ENCODE measurements at places on chromosomes 13 and 19.

DNA sequence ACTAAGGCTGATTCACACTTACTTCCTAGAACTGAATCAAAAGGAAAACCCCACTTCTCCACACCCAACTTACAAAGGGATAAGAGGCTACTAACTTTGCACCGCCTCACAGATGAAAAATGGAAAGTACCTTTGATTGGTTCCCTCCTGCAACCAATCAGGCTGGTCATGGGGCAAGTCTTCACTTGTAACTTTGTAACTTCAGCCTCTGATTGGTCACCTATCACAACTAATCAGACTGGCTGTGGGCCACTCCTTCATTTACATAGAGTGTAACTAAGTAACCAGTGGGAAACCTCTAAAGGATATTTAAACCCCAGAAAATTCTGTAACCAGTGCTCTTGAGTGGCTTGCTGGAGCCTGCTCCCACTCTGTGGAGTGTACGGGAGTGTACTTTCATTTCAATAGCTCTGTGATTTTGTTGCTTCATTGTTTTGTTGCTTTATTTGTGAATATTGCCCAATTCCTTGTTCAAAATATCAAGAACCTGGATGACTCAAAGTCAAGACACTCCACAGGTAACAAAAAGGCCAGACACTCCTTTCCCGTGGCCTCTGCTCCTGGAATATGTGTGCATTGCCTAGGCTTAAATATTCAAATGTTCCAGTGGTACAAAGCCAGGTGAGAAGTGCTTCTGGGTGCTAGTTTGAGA is 50.5 kb downstream of the RFC3 start:
- H3K36me3 ChIP-seq = peaks cover 3% of the 10 kb centered on the region
- no peak overlapping the region for H3K27ac ChIP-seq

GRCh38 chr13:99717959-99718674 is 216.8 kb downstream of the TM9SF2 start:
- no peak for DNase-seq
- no peak overlapping the region for H3K4me3 ChIP-seq
- H3K27ac ChIP-seq = no peak overlapping the region
- H3K27me3 ChIP-seq = no peaks in the 10 kb centered on the region

DNA sequence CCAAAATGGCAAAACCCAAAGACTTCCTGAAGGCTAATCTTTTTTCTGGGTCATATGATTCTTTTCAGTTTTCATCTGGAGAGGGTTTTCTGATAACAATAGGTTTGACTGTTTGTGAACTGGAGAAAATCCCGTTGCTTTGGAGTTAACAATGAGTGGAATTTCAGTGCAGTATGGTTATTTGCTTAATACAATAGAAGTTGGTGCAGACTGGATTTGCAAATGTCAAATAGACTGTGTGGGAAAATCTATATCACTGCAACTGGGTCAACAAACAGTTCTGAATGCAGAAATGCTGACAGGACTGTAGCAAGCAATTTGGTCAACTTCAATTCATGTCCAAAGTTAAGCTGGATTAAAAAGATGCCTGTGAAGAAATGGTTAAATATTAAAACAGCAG is 267.5 kb upstream of the ARGLU1 start:
- no peak overlapping the region for H3K27ac ChIP-seq
- H3K4me1 ChIP-seq = no peaks in the 10 kb centered on the region
- no peak for DNase-seq
- no peaks in the 10 kb centered on the region for H3K27me3 ChIP-seq
- H3K36me3 ChIP-seq = no peaks in the 10 kb centered on the region
- H3K4me3 ChIP-seq = no peak overlapping the region

DNA sequence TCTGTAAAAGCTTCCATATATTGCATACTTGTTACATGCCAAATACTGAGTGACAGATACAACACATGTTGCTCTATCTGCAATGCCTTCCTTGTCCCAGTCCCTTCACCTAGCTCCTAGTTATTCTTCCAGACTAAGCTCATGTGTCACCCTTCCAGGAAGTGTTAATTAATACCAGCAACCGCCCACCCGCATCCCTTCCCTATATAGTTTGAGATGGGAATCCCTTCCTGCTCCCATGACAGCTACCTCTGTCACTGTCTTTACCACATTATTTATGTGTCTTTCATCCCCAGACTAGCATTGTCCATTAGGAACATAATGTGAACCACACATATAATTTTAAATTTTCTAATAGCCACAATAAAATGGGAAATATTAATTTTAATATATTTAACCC is 49.5 kb upstream of the FRY start:
- no peak for DNase-seq

GRCh38 chr19:36149673-36150406 is 2.4 kb downstream of the COX7A1 start:
- DNase-seq = no peak
- peaks cover 14% of the 10 kb centered on the region for H3K4me1 ChIP-seq

DNA sequence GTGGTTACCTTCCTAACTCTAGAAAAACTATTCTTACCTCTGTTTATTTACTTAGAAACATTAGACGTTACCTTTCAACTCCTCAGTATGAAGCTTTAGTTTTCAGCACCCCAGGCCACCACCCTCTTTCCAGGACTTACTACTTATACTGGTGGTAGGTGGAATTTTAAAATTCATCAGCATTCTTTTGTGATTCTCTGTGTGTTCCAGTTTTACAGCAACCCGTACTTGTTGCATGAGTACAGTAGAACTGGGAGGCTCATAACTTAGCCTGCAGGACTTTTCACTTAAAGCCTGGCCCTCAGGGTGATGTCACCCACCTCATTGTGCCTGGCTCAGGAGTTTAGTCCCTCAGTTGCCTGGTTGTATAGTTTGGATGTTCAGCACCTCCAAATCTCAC is 49.4 kb upstream of the ALOX5AP start:
- peaks cover 10% of the 10 kb centered on the region for H3K4me1 ChIP-seq
- H3K27me3 ChIP-seq = peaks cover 34% of the 10 kb centered on the region
- no peak for DNase-seq
- no peaks in the 10 kb centered on the region for H3K36me3 ChIP-seq

- no peaks in the 10 kb centered on the region for H3K4me1 ChIP-seq
- H3K36me3 ChIP-seq = no peaks in the 10 kb centered on the region
- no peak for DNase-seq
- peaks cover 32% of the 10 kb centered on the region for H3K27me3 ChIP-seq
These were observed 396.9 kb downstream of the KCNRG start for GRCh38 chr13:50412046-50412617.

- peak overlapping the region; percentile 82 for H3K27ac ChIP-seq
- peak overlapping the region; percentile 26 for H3K4me3 ChIP-seq
- peaks cover 27% of the 10 kb centered on the region for H3K27me3 ChIP-seq
- DNase-seq = peak; percentile 27
- peaks cover 35% of the 10 kb centered on the region for H3K4me1 ChIP-seq
These were observed 15.1 kb upstream of the ATP11A start for GRCh38 chr13:112674412-112675365.

DNA sequence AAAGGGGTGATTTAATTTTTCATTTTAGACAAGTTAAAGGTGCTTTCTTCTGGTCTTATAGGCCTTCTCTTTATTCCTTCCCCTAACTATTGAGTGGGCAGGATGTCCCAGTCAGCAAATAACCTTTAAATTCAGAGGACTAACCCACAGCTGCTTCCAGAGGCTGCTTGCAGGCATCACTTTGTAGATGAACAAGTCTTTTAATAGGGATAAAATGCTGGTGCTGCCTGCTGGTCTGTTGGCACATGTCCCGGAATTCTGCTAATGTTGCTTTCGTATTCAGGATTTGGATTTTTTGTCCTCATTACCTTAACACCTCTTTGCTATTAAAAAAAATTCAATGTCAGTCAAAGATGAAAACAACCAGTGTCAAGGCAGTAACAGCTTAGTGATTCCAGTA is 132.7 kb upstream of the KL start:
- no peak overlapping the region for H3K27ac ChIP-seq
- H3K27me3 ChIP-seq = peaks cover 15% of the 10 kb centered on the region
- H3K36me3 ChIP-seq = peaks cover 4% of the 10 kb centered on the region
- H3K4me1 ChIP-seq = no peaks in the 10 kb centered on the region

DNA sequence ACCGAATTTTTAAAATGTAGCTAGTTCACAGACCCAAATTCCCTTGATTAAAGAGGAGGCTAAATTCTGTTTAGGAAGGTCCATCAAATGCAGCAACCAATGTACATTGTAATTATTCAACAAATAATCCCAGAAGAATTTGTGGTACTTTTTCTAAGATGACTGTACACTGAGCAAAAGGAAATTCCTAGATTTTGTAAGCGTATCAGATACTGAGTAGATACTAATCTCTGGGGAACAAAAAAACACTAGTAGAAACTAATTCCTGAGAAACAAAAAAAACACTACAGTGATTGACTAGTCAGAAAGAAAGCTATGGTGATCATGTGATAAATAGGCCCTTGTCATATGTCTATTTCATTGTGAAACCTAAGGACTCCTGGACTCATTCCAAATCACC is 246.1 kb downstream of the PCDH17 start:
- no peak for DNase-seq
- H3K36me3 ChIP-seq = no peaks in the 10 kb centered on the region
- H3K4me1 ChIP-seq = no peaks in the 10 kb centered on the region
- H3K27me3 ChIP-seq = no peaks in the 10 kb centered on the region

GRCh38 chr19:55383279-55384130 is 587 bp downstream of the TMEM238 start:
- DNase-seq = peak; percentile 67
- peaks cover 55% of the 10 kb centered on the region for H3K4me1 ChIP-seq
- H3K27me3 ChIP-seq = no peaks in the 10 kb centered on the region
- H3K27ac ChIP-seq = peak overlapping the region; percentile 93
- peaks cover 45% of the 10 kb centered on the region for H3K36me3 ChIP-seq

GRCh38 chr13:114194853-114195252 is 15.8 kb downstream of the CFAP97D2 start:
- H3K36me3 ChIP-seq = peaks cover 5% of the 10 kb centered on the region
- no peak overlapping the region for H3K4me3 ChIP-seq
- peaks cover 6% of the 10 kb centered on the region for H3K27me3 ChIP-seq
- DNase-seq = peak; percentile 31
- peaks cover 15% of the 10 kb centered on the region for H3K4me1 ChIP-seq
- peak overlapping the region; percentile 50 for H3K27ac ChIP-seq

DNA sequence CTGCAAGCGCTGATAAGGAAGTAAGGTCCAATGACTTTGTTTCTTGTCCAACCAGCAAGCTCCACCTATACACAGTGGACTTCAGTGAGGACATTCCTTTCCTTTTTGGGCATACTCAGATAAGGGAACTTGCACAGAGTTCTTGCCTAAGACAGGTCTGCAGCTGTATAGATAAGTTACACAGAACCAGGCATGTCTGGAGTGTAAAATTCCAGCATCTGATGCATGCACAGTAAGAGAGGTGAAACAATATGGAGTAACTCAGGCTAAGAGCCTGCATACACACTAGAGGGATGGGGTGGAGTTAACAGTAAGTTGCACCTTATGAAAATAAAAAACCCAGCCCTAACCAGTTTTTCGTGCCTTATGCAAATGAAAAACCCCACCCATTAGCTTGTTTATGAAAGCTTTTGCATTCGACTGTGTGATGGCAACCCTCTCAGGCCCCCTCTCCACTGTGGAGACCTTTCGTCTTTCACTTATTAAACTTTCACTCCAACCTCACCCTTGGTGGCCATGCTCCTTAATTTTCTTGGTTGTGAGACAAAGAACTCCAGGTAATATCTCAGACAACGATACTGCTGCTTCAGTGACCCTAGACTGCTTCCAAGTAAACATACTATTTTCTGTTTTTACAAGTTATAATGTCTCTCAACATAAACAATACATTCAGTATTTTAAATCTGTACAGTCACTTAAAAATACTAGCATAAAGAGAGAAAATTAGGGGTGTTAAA is 2859.0 kb upstream of the PCDH20 start:
- no peak for DNase-seq
- H3K36me3 ChIP-seq = no peaks in the 10 kb centered on the region
- no peaks in the 10 kb centered on the region for H3K4me1 ChIP-seq
- H3K4me3 ChIP-seq = no peak overlapping the region
- H3K27ac ChIP-seq = no peak overlapping the region

DNA sequence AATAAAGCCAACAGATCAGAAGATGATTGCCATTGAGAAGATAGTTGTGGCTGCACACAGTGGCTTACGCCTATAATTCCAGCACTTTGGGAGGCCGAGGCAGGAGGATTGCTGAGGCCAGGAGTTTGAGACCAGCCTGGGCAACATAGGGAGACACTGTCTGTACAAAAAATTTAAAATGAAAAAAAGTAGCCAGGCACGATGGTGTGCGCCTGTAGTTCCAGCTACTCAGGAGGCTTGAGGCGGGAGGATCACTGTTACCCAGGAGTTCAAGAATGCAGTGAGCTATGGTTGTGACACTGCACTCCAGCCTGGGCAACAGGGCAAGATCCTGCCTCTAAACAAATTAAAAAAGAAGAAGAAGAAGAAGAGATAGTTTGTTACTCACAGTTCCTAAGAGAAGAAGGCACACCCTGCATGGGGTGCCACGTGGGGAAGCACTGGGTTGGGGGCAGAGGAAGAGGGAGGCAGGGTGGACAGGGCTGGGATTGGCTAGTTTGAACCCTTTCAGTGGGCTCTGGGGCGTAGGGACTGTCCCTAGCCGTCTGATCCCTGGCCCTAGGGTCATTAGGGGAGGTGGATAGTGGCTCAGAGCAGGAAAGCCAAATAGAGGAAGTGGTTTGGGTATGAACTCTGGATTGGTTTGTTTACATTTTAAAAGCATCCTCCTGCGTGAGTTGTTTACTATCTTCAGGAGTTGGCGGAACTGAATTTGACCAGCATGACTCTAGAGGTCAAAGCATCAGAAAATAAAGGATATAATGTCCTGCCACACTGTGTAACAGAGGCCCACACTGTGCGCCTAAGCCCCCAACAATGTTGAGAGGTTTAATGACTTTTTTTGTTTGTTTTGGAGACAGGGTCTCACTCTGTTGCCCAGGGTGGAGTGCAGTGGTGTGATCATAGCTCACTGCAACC is 60.5 kb upstream of the MEDAG start:
- peaks cover 6% of the 10 kb centered on the region for H3K27me3 ChIP-seq
- no peaks in the 10 kb centered on the region for H3K36me3 ChIP-seq
- H3K27ac ChIP-seq = peak overlapping the region; percentile 22
- DNase-seq = no peak
- peaks cover 7% of the 10 kb centered on the region for H3K4me1 ChIP-seq

GRCh38 chr19:2627855-2628254 is 74.6 kb downstream of the GNG7 start:
- H3K27ac ChIP-seq = no peak overlapping the region
- H3K36me3 ChIP-seq = peaks cover 8% of the 10 kb centered on the region
- no peak overlapping the region for H3K4me3 ChIP-seq
- H3K4me1 ChIP-seq = peaks cover 34% of the 10 kb centered on the region
- H3K27me3 ChIP-seq = peaks cover 12% of the 10 kb centered on the region

DNA sequence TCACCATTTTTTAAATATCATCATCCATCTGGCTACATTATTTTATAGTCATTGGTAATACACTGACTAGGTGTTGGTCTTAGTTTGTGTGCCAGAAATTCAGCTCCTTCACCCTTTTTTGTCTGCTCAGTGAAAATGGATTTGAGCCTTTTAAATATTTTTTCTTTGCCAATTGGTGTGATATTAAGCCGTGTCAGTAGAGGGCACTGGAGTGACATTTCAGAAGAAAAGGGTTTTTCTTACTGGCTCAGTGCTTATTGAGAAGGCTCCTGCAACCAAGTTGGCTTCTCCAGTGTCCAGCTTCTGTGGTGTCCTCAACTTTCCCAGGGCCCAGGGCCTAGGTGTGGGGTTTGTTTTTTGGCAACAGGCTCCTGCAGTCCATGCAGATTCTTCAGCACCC is 546.6 kb downstream of the DACH1 start:
- H3K4me1 ChIP-seq = no peaks in the 10 kb centered on the region
- no peaks in the 10 kb centered on the region for H3K27me3 ChIP-seq
- DNase-seq = peak; percentile 25
- no peak overlapping the region for H3K27ac ChIP-seq
